ENCODE measurements at places on chromosomes 5 and 9.

GRCh38 chr5:33362915-33363314 lies 77.8 kb upstream of the TARS1 start:
- no peak for DNase-seq

GRCh38 chr5:124182133-124182532 lies 564.3 kb downstream of the ZNF608 start:
- no peak for DNase-seq

DNA sequence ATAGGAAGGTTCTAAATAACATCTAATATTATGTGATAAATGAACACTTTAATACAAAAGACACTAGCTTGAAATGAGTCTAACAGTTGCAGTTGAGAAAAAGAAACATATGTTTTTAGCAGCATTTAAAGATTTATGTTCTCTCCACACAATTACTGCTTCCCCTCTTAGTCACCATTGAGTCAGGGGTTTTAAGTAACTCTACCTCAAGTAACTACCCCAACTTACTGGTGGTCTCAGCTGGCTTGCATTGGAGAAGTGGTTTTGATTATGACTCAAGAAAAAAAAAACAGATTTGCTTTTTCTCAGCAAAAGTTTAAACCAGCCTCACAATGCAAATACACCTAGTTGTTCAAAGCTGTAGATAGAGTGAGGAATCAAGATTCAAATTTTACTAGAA lies 1216.5 kb upstream of the CDH9 start:
- DNase-seq, result no peak

DNA sequence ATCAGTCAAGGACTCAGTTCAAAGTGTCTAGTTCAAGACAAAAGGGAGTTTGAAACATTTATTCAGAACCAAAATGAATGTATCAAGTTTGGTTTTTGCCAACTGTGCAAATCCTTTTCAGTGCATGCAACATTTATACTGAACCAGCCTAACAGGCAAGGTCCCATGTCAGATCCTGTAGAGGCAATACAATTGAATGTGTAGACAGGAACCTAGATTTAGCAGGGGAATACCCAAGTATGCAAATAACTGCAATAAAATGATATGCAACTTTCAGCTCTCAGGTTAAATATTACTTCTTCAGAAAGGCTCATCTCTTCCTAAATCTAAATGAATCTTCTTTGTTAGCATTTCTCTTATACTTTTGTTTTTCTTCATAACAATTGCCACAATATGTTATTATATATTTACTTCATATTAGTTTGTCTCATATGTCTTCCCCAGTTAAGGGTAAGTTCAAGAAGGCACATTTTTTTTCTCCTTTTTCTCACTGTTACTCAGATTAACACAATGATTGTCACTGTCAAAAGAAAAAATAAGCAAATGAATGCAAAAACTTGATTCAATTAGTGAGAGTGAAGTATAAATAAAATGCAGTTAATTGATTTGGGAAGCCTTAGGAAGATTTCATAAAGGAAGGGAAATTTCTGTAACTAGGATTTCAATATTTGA lies 163.9 kb upstream of the RASA1 start:
- DNase-seq, result no peak

DNA sequence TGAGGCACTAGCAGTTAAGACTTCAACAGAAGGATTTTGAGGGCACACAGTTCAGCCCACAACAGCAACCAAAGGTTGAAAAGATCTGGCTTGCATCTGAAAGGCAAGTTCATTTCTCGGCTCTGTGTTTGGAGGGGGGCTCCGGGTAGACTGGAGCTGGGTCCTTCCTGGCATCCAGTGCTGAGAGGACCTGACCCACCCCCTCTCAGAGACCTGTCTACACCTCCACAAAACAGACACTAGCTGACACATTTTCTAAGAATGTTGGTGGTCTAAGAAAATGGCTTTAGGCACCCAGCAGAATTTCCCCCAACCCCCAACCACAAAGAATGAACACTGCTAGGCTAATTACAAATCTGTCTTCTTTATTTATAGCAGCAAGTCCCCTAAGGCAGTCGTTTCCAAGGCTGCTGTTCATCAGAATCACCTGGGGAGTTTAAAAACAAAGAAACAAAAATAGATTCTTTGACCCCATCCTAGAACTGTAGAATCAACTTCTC lies 6.2 kb upstream of the PTCH1 start:
- no peak for DNase-seq

DNA sequence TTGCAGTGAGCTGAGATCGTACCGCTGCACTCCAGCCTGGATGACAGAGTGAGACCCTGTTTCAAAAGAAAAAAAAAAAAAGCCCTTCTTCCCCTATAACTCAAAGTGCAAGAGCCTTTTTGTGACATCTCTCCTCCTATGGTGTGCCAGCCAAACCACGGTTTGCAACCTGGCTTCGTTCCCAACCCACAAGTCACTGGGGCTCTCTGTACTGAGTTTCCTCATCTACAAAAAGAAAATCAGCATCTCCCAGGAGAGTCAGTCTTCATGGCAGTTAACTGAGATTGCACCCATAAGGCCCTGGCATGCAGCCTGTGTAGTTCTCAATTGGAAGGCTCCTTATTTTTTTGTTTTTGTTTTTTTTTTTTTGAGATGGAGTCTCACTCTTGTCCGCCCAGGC lies 14.8 kb downstream of the ODF2 start:
- DNase-seq, result no peak

DNA sequence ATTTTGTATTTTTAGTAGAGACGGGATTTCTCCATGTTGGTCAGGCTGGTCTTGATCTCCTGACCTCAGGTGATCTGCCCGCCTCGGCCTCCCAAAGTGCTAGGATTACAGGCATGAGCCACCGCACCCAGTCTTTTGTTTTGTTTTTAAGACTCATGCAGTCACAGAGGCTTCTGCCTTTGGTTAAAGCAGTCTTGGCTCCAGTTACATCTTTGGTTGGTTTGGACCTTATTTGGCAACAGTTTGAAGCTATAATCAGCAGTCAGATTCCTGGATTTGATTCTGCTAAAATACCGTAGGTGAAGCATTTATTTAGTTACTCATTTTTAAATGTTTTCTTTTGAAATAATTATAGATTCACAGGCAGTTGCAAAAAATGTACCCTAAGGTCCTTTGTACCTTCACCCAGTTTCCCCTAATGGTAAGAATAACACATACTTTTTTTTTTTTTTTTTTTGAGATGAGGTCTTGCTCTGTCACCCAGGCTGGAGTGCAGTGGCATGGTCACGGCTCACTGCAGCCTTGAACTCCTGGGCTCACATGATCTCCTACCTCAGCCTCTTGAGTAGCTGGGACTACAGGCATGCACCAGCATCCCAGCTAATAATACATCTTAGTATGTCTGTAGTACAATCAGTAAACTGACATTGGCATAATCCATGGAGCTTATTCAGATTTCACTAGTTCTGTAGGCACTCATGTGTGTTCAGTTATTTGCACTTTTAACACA lies 15.7 kb downstream of the USP20 start:
- no peak for DNase-seq

DNA sequence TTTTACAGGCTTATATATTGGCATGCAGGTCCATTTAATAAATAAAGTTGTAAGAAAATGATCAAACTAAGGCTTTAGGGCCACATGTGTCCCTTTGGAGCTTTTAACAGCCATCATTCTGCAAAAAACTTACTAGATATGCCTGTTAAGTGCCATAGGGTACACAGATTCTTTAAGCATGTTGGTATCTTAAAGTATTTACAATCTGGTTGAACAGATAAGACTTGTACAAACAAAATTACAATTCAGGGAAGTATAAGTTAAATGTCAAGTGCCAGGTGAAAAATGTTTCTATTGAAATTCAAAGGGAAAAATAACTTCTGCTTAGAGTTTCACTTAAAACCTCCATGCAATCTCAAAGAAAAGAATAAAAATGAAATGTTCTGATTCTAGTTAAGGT lies 558.4 kb upstream of the ST8SIA4 start:
- DNase-seq, result no peak

- DNase-seq, result no peak
Measured at GRCh38 chr9:72537011-72537545, 15.7 kb downstream of the TMC1 start.

DNA sequence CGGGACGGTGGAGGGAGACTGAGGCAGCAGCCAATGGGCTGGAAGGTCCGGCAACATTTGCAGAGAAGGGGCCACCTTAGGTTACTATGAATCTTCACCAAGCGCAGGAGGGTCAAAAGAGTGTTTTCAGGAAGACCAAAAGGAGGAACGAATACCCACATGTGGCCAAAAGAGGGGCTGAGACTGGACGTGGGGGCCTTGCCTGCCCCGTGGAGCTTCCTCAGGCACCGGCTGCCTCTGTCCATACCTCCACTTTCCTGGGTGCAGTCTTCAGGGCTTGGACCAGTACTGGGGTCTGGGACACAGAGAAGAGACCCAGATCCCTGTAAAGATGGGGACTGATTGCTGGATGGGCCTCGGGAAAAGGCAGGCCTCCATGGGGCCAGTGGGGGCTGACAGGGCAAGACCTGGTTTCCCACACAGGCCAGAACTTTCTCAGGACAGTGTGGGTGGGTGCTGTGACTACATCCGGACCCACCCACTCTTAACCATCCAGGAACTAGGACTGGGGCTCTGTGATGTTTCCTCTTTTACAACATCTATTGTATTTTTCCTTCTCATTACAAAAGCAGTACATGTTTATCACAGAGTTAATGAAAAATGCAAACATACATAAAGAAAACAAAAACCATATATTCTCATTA lies 294.7 kb downstream of the ZSWIM6 start:
- no peak for DNase-seq

DNA sequence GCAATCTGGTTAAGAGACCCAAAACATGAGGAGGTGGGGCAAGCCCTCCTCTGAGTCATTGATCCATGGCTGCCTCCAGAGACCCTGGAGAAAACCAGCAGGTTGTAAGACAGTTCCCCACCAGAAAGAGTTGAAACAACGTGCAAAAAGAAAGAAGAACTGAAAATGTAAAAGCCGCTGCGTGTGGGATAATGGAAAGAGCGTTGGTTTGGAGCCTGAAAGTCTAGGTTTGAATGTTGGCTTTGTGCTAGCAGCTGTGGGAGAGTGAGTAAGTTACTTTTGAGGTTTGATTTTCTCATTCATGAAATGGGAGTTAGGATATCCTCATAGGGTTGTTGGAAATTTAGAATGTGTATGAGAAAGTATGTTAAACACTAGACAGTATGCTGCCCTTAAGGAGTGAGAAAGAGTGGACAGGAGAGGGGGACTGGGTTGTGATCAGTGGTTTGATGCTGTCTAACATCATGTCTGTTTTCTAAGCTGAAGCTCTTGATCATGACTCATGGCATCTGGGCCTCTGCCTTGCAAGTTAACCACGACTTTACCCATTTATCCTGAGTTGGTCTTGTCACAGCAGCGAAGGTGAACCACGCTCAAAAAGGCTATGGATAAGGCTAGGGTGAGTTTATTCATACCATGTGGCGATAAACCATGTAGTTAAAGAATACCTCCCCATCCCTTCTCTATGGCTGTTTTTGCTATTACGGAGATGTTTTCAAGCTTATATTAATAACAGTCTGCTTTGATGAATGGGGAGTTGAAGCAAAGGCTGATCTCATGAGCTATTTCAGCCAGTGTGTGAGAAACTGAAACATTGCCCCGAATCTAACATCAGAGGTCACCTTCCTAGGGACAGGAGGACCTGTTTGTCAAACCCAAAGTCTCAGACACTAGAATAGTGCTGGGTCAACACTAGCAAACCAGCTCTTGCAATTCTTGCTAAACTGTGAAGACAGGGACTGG lies 41.3 kb downstream of the ZNF366 start:
- no peak for DNase-seq
